Substantia nigra (tissue), 51 donors: ENCODE measurements at places on chromosomes 2 and 18.

GRCh38 chr2:62321380-62322289 lies 125.7 kb downstream of the B3GNT2 start:
- no peak for DNase-seq

DNA sequence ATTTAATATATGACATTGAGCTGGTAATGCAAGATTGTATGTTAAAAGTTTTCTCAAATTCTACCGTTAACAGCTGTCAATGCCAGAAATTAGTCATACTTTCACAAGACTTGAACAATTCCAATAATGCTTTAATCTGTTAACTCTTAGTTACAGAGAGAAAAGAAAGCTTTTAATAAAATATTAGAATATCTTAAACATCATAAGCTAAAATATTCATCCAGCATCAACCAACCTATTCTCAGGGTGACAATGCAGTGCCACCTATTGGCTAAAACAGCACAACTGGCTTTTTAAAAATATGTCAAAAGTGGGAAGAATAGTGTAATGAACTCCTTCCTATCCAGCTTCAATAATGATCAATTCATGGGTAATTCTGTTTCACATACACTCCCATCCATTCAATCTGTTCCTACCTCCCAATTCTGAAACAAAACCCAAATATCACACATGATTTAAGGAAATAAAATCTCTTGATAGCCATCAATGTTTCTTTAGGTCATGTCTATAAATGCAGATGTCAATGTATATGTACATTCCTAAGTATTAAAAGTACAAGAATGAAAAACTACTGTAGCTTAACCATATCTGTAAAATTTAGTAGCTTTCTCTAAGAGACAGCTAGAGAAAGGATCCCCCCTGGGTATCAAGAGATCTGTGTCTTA lies 79.8 kb upstream of the CCDC141 start:
- DNase-seq = no peak

- DNase-seq = no peak
These were observed 7.9 kb downstream of the FHOD3 start for GRCh38 chr18:36305375-36305774.

- no peak for DNase-seq
These were observed 27.9 kb upstream of the PTMA start for GRCh38 chr2:231680285-231680991.

DNA sequence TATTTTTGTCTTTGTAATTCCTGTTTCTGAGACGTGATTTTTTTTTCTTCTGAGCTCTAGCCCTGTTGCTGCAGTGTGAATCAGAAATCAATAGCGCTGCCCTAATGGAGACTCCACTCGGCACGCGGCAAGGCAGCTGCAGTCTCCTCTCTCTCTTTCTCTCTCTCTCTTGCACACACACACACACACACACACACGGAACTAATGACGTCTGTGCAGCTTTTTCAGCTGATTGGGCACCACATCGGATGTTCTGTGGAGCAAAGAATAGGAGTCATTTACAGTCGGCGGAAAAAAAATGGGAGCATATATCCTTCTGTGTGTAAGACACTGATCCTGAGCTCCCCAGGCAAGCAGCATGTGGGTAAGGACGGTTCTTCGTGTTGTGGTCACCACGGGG lies 2.0 kb upstream of the MYT1L start:
- DNase-seq = no peak

- DNase-seq = no peak
These were observed 57.3 kb upstream of the C2orf15 start for GRCh38 chr2:99084256-99084655.

GRCh38 chr2:154132827-154133226 lies 261.1 kb downstream of the GALNT13 start:
- no peak for DNase-seq

GRCh38 chr18:25831301-25831701 lies 259.1 kb downstream of the SS18 start:
- no peak for DNase-seq

DNA sequence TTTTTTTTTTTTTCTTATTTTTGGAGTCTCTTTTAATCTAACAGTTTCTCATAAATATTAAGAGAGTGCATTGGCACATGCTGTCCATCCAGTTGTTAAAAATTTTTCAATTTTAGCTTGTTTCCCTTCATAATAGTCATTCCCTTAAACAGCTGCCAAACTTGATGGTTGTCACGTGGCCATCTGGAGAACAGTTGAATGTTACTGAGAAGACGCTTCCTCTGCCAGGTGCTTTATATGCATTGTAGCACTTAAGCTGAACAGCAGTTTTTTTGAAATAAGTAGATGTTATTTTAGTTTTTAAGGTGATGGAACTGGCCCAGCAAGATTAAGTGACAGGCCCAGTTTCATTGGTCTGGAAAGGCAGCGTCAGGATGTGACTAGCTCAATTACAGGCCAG lies 3.3 kb downstream of the SMARCAL1 start:
- no peak for DNase-seq

DNA sequence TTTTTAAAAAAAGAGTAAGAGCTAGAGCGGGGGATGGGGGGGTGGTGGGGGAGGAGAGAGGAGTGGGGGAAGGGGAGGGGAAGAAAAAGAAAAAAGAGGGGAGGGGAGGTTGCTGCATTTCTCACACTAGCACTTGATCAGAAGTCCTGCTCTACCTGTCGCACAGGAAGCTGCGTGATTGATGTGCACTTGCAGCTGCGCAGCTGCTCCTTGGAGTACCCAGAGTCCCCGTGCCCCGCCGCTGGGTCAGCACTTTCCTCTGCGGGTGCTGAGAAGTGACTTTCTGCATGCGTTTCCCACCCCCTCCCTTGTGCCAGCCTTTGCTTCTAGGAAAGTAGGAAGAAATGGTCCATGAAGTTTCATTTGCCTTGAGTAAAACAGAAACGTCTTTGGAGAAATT lies 297.3 kb downstream of the ETAA1 start:
- no peak for DNase-seq

DNA sequence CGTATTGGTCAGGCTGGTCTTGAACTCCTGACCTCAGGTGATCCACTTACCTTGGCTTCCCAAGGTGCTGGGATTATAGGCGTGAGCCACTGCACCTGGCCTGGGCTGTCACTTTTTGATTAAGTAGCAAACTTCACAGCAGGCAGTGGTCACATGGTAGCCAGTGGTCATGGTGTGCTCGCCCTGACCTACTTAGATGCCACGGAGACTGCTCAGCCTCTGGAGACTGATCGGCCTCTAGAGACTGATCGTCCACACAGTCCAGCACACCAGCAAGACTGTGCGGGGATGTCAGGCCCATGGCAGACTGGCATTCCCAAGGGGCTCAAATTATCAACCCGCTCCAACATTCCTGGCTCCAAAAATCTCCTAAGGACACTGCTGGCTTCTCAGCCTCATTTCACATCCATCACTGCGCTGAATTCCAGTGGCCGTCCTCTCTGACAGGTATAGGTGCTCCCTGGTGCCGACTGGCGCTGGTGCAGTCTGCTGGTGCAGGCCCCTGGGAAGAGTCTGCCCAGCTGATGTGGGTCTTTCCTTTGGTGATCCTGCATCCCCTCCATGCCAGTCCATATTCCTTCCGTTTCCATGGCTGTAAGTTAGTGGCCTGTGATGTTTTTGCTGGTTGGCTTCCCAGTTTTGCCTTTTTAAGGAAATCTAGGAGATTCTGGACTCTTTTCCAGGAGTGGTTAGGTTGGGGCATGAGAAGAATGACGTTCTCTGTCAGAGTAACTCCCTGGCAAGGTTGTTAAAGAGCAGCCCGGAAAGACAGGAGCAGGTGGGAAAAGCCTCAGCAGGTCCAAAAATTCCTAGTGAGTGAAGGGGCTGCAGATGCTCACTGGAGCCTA lies 374.5 kb upstream of the HS6ST1 start:
- DNase-seq = no peak

DNA sequence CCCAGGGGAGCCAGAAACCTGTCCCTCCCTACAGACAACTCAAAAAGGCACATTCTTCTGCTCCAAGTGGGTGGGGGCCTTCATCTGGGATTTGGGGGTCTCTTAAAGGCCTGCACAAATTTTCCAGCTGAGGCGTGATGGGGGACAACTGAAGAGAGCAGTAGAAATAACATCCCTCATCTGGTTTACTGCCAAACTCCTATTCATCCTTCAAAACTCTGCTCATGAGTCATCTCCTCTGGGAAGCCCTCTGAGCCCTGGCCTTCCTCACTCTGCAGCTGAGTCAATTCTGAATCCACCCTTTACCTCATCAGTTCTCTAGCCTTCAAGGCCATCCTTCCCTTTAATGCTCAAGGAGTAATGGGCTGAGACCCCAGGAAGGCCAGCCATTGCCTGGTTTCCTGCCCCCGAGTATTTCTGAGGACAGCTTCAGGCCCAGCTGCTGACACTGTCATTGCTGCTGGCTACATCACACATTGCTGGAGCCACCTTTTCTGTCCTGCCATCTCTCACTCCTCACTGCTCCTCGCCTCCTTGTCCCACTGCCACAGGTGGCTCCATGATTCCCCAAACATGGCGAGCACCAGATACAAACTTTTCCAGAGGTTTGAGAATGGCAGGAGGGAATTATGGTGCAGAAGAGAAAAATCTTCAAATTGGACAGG lies 32.2 kb upstream of the GLI2 start:
- DNase-seq = no peak

- DNase-seq = peak; percentile 43
These were observed at the start of gene PIEZO2 for GRCh38 chr18:11149441-11150270. Gene PIEZO2 (minus strand): TSS chr18:11149569. CDS start chr18:11148588, 981 bp downstream.

DNA sequence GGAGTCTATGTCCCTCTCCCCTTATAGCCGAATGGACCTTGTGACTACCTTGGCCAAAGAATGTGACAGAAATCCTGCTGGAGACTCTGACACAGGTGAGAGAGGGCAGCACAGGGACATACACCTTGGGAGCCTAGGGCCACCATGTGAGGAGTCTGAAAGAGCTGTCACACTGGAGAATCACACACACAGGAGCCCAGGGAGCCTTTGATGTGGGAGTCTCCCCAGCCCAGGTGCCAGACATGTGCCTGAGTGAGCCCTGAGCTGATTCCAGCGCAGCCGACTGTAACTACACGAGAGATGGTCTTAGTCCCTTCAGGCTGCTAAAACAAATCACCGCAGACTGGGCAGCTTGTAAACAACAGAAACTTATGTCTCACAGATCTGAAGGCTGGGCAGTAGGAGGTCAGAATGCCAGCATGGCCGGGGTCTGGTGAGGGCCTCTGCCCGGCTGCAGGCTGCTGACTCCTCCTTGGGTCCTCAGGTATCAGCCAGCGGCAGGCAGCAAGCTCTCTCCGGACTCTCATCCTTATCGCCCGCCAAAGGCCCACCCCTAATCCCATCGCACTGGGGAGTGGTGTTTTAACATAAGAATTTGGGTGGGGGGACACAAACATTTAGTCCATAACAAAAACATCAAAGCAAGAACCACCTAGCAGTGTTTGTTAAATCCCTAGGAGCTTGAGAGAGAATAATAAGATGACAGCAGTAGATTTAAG lies 63.8 kb upstream of the GPR45 start:
- DNase-seq = no peak

DNA sequence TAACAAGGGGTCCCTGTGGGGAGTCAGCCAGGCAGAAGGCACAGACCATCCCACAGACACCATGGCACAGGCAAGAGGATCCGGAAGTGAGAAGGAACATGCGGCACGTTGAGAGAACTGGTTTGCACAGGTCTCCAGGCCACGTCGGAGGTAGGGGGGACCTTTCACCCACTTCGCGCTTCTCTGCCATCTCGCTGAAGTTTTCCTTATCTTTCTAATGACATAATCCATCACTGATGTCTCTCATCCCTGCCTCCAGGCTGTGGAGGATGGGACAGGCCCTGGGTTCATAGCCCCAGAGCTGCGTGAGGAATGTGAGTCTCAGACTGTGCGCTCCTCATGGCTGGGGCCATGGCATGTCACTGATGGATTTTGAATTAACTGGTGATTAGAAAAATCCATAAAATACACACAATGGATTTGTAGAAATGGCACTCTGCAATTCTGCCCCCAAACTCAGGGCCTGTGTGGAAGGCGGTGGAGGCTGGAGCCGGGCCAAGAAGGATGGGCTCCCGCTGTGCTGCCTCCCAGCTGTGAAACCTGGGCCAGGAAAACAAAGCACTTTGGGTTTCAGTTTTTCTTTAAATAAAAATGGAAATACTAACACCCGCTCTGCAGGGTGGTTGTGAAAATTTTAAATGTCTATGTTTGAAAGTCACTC lies 113.3 kb upstream of the ALKAL2 start:
- DNase-seq = no peak

DNA sequence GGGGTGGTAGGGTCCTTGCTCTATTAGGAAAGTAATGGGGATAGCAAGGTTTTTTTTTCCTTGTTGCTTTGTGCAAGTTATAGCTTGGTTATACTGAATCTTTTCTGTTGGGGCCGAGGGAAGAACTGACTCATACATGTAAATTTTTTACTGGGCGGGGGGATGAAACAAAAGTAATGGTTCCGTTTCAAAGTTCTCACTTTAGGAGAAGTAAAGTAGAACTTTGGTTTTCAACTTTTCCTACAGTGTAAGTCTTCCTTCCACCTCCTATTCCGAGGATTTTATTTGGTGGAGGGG lies 1.1 kb downstream of the AFTPH start:
- no peak for DNase-seq

DNA sequence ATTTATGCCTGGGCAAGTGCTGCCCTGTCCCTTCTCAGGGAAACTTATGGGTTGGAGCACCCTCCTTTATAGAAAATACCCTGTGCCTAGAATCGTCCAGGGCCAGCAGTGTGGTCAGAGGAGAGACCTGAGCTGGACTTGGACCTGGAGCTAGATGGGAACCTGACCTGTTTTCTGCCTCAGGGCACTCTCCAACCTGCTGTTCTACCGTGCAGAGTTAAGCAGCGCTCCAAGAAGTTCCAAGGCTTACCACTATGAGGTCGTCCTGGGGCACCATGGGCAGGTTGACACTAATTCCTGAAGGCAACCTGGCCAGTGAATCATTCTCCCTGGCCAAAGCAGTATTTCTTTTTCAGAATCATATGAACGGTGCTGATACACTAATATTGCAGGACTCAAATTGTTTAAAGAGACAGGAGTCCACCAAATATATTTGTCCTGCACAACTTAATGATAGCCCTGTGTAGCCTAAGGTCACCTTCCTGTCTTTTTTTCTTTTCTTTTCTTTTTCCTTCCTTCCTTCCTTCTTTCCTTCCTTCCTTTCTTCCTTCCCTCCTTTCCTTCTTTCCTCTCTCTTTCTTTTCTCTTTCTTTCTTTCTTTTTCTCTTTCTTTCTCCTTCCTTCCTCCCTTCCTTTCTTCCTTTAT lies 455.4 kb upstream of the HNMT start:
- no peak for DNase-seq

- DNase-seq = no peak
These were observed 85.9 kb upstream of the KLF7 start for GRCh38 chr2:207251573-207252192.
